ENCODE measurements at places on chromosomes 7 and 10. TPM values are rescaled to one million over a fixed set of nuclear protein-coding genes. Genes with fewer than 3 reads are reported as not detected.

The NPTX2 gene
- total RNA-seq: 4.2 TPM

The FAM237B gene
- total RNA-seq: not detected

The ATOH7 gene
- total RNA-seq: 2.6 TPM

The VGF gene
- not detected for total RNA-seq

The ASZ1 gene
- total RNA-seq: not detected

- no peaks in the 10 kb centered on the region for H3K36me3 ChIP-seq
- no peak overlapping the region for H3K4me3 ChIP-seq
- H3K4me1 ChIP-seq: no peaks in the 10 kb centered on the region
- H3K27ac ChIP-seq: no peak overlapping the region
- no peak for DNase-seq
Observed at GRCh38 chr10:46079831-46080585, 33.9 kb upstream of the MSMB start.

- H3K4me1 ChIP-seq: peaks cover 16% of the 10 kb centered on the region
- H3K4me3 ChIP-seq: no peak overlapping the region
- H3K27ac ChIP-seq: no peak overlapping the region
- no peaks in the 10 kb centered on the region for H3K27me3 ChIP-seq
Observed at GRCh38 chr7:117114272-117114671, 161.0 kb downstream of the ST7 start.

GRCh38 chr7:86928308-86928707 lies 131.1 kb downstream of the ELAPOR2 start:
- H3K27ac ChIP-seq: no peak overlapping the region
- H3K36me3 ChIP-seq: no peaks in the 10 kb centered on the region
- no peaks in the 10 kb centered on the region for H3K27me3 ChIP-seq

GRCh38 chr10:89566095-89566950 lies 30.9 kb upstream of the SLC16A12 start:
- H3K36me3 ChIP-seq: no peaks in the 10 kb centered on the region
- no peak overlapping the region for H3K4me3 ChIP-seq
- H3K27me3 ChIP-seq: no peaks in the 10 kb centered on the region
- H3K4me1 ChIP-seq: no peaks in the 10 kb centered on the region

- H3K4me3 ChIP-seq: no peak overlapping the region
- no peaks in the 10 kb centered on the region for H3K36me3 ChIP-seq
- no peak for DNase-seq
- no peak overlapping the region for H3K27ac ChIP-seq
- H3K4me1 ChIP-seq: no peaks in the 10 kb centered on the region
Observed at GRCh38 chr7:4851459-4852422, 10.1 kb downstream of the PAPOLB start.

- no peaks in the 10 kb centered on the region for H3K36me3 ChIP-seq
- no peak overlapping the region for H3K4me3 ChIP-seq
- no peaks in the 10 kb centered on the region for H3K4me1 ChIP-seq
- H3K27ac ChIP-seq: no peak overlapping the region
- DNase-seq: no peak
- H3K27me3 ChIP-seq: no peaks in the 10 kb centered on the region
Observed at GRCh38 chr7:112531675-112532074, 50.9 kb downstream of the LSMEM1 start.

GRCh38 chr10:127561647-127562046 lies 12.5 kb downstream of the NPS start:
- H3K27ac ChIP-seq: no peak overlapping the region
- no peak overlapping the region for H3K4me3 ChIP-seq
- no peak for DNase-seq
- no peaks in the 10 kb centered on the region for H3K36me3 ChIP-seq
- no peaks in the 10 kb centered on the region for H3K27me3 ChIP-seq

- no peaks in the 10 kb centered on the region for H3K36me3 ChIP-seq
- no peak for DNase-seq
- no peak overlapping the region for H3K4me3 ChIP-seq
- H3K27me3 ChIP-seq: no peaks in the 10 kb centered on the region
- no peak overlapping the region for H3K27ac ChIP-seq
- H3K4me1 ChIP-seq: no peaks in the 10 kb centered on the region
Observed at GRCh38 chr7:125845686-125846085, 916.1 kb upstream of the POT1 start.

DNA sequence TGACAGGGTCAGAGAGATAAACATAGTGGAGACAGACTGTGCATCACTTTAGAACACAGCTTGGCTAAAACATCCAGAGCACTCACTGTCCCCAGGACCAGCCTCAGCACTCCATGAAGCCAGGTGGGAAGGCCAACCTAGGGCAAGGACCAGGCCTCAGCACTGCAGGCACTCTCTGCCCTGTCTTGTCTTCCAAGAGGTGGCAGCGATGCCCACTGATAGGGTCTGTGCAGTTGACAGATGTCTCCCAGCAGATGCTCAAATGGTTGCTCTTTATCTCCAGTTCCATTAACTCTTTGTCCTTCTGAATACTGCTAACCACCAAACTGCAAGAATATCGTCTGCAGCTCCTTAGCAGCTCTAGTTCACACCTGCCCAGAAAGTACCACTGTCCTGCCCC lies 9.1 kb downstream of the DDX56 start:
- peaks cover 58% of the 10 kb centered on the region for H3K36me3 ChIP-seq
- no peak overlapping the region for H3K27ac ChIP-seq
- H3K4me3 ChIP-seq: no peak overlapping the region
- H3K27me3 ChIP-seq: no peaks in the 10 kb centered on the region
- no peak for DNase-seq

DNA sequence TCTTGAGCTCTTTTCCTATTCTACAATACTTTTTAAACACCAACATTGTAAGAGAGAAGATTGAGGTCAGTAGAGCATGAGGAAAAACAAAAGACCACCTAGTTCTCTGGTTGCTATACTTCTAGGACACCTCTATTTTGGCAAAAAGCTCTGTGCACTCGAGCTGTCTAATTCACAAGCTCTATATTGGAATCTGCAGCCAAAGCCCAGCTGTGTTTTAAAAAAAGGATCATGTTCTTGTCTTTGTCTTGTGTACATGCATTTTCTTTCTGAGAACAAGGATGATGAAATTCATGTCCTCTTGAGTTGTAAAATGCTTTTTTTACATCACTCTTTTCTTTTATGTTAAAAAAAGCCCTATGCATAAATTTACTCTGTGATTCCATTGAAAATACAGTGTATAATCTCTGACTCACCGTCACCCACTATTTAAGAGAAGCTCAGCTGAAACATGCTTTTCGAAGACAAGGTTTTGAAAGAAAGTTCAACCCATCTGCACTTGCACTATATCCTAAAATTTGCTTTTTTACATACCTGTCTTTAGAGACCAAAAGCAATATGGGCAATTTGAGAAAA lies 215.5 kb upstream of the VSTM2A start:
- H3K27ac ChIP-seq: no peak overlapping the region
- no peak for DNase-seq
- H3K27me3 ChIP-seq: no peaks in the 10 kb centered on the region
- no peak overlapping the region for H3K4me3 ChIP-seq
- H3K36me3 ChIP-seq: no peaks in the 10 kb centered on the region

GRCh38 chr10:102714621-102715455 lies at the start of gene SFXN2:
TSS of gene SFXN2 (plus strand) at chr10:102714636. CDS start at chr10:102726637, 12,001 bp downstream.
- no peaks in the 10 kb centered on the region for H3K4me1 ChIP-seq
- H3K27ac ChIP-seq: peak within 1 kb of the TSS; percentile 84
- no peaks in the 10 kb centered on the region for H3K27me3 ChIP-seq
- H3K36me3 ChIP-seq: no peaks in the 10 kb centered on the region
- DNase-seq: peak; percentile 44
- H3K4me3 ChIP-seq: peak within 1 kb of the TSS; percentile 90

DNA sequence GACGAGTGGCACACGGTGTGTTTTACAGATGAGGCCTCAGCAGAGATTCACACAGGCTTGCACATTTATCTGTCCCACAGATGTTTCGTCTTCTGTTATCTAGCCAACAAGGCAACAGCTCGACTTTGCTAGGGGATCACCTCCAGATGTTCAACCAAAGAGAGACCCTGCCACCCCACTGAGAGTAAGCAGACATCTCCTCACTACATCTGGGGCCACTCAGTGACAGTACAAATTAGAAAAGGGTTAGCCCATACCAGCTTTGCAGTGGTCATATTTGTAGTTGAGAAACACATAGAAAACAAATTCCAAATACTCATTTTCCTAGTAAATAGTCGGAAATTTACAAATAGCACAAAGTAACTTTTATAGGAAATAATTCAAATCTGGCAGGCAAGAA lies 164.2 kb downstream of the HDAC9 start:
- no peak overlapping the region for H3K27ac ChIP-seq
- no peak overlapping the region for H3K4me3 ChIP-seq
- no peaks in the 10 kb centered on the region for H3K27me3 ChIP-seq
- H3K4me1 ChIP-seq: no peaks in the 10 kb centered on the region
- no peaks in the 10 kb centered on the region for H3K36me3 ChIP-seq
- no peak for DNase-seq

DNA sequence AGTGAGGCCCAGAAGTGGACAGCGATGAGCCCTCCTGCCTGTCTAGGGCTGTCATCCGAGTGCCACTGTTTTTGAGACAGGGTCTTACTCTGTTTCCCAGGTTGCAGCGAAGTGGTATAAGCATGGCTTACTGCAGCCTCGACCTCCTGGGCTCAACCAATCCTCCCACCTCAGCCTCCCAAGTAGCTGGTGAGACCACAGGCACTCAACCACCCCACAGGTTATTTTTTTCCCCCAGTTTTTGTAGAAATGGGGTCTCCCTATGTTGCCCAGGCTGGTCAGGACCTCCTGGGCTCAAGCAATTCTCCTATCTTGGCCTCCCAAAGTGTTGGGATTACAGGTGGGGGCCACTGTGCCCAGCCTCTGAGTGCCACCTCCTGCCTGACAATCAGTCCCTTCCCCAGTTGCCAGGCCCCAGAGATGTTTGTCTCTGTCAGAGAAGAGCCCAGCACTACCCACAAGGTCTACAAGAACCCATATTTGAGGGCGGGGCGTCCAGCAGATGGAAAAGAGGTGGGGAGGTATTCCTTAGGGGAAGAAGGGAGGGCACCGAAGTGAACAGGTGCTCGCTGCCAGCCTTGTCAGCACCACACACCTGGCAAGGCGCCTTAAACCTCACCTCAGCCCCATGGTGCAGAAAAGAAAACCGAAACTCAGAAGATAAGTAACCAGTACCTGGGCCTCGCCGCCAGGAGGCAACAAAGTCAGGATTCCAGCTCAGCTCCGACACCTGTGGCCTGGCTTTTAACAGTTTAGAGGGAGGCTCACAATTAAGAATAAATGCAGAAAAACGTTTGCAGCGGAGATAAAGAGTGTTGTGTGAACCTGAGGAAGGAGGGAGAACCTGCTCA lies 77.4 kb upstream of the ANLN start:
- no peaks in the 10 kb centered on the region for H3K36me3 ChIP-seq
- no peaks in the 10 kb centered on the region for H3K27me3 ChIP-seq
- no peak overlapping the region for H3K4me3 ChIP-seq
- no peaks in the 10 kb centered on the region for H3K4me1 ChIP-seq
- H3K27ac ChIP-seq: no peak overlapping the region

DNA sequence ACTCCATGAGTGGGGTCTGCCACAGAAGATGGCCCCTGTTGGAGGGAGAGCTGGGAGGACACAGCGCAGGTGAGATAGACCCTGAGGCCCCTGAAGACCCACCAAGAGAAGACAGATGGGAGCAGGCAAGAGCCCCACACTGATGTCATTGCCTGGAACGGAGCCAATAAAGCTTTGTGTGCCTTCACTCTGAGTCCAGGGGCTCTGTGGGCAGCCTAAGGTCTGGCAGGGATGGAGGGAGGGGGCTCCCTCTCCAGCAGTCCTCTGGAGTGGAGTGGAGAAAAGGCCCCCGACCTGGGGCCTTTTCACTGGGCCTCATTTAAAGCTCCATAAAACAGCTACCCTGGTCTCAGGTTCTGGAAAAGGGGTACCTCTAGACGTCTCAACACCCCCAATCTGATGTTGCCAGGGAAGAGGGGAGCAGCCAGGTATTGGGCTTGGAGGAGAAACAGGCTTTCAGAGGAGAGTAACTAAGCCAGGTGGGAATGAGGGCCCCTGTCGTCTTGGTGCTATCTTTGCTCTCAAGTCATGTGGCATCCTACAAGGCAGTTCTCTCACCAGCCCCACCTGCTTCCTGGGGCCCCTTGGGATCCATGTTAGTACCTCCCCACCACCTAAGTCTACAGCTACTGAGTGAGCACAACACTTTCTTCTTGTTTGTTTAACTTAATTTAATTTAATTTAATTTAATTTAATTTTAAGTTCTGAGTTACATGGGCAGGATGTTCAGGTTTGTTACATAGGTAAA lies 1.4 kb downstream of the C10orf62 start:
- H3K27me3 ChIP-seq: no peaks in the 10 kb centered on the region
- H3K27ac ChIP-seq: no peak overlapping the region
- no peaks in the 10 kb centered on the region for H3K36me3 ChIP-seq
- H3K4me3 ChIP-seq: no peak overlapping the region
- no peak for DNase-seq

- no peak overlapping the region for H3K4me3 ChIP-seq
- H3K36me3 ChIP-seq: no peaks in the 10 kb centered on the region
- H3K27me3 ChIP-seq: no peaks in the 10 kb centered on the region
- H3K4me1 ChIP-seq: no peaks in the 10 kb centered on the region
Observed at GRCh38 chr7:134419085-134419484, 39.8 kb downstream of the AKR1B1 start.

GRCh38 chr7:117937049-117937752 lies 64.0 kb upstream of the CTTNBP2 start:
- H3K4me3 ChIP-seq: no peak overlapping the region
- H3K27ac ChIP-seq: no peak overlapping the region
- H3K27me3 ChIP-seq: no peaks in the 10 kb centered on the region
- no peaks in the 10 kb centered on the region for H3K36me3 ChIP-seq
- H3K4me1 ChIP-seq: no peaks in the 10 kb centered on the region
- DNase-seq: no peak

GRCh38 chr10:61781969-61782403 lies 119.3 kb downstream of the CABCOCO1 start:
- no peaks in the 10 kb centered on the region for H3K36me3 ChIP-seq
- DNase-seq: no peak

- H3K36me3 ChIP-seq: no peaks in the 10 kb centered on the region
- no peak overlapping the region for H3K4me3 ChIP-seq
- no peak overlapping the region for H3K27ac ChIP-seq
- DNase-seq: no peak
- H3K4me1 ChIP-seq: no peaks in the 10 kb centered on the region
- no peaks in the 10 kb centered on the region for H3K27me3 ChIP-seq
Observed at GRCh38 chr10:76582531-76582930, 1055.1 kb downstream of the KCNMA1 start.

GRCh38 chr10:98402478-98402877 lies 12.5 kb downstream of the PYROXD2 start:
- no peak overlapping the region for H3K4me3 ChIP-seq
- no peak overlapping the region for H3K27ac ChIP-seq
- H3K4me1 ChIP-seq: no peaks in the 10 kb centered on the region
- H3K36me3 ChIP-seq: no peaks in the 10 kb centered on the region
- H3K27me3 ChIP-seq: no peaks in the 10 kb centered on the region
- no peak for DNase-seq

DNA sequence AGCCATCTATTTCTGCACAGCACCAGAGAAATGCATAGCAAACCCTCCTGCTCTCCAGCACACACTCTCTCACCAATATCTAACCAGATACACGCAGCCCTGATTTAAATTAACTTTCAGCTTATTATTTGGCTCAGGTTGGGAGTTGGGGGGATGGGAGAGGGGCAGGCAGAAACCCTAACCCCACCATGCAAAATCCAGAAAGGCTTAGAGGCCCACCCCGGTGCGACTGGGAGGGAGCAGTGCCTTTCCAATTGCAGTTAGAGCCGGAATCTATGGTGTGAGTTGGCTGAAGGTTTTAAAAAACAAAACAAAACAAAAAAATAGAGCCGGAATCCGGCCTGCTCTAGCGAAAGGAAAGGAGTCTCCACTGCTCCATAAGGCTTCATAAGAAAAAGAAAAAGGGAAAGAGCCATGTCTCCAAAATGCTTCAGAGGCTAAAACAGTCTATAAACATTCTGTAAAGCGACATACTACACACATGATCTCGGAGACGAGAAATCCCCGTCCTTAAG lies 2.9 kb downstream of the IGF2BP3 start:
- no peak for DNase-seq
- H3K27ac ChIP-seq: no peak overlapping the region
- peaks cover 27% of the 10 kb centered on the region for H3K4me1 ChIP-seq
- H3K27me3 ChIP-seq: no peaks in the 10 kb centered on the region
- H3K4me3 ChIP-seq: no peak overlapping the region

Measured in Peyer's patch (tissue), 4 donors.